ENCODE measurements at places on chromosomes 4 and X.

DNA sequence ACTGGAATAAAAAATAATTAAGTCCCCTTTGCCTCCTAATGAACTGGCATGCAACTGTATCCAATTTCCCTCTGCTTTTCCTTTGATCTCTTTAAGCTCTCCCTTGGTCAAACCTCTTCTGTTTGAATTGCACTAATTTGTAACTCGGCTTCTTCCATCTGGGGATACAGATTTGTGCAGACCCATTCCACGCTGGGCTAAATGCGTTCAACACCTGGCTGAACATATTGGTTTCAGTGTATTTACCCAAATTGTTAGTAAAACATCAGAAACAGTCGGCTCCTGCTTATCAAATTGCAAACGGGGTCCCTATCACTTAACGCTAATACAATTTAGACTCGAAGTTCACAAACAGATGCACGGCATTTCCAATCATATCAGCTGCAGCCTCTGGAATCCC, 124.9 kb upstream of the TAPT1 start:
- DNase-seq = no peak

GRCh38 chr4:20889901-20890300, 189.6 kb downstream of the PACRGL start:
- no peak for DNase-seq

DNA sequence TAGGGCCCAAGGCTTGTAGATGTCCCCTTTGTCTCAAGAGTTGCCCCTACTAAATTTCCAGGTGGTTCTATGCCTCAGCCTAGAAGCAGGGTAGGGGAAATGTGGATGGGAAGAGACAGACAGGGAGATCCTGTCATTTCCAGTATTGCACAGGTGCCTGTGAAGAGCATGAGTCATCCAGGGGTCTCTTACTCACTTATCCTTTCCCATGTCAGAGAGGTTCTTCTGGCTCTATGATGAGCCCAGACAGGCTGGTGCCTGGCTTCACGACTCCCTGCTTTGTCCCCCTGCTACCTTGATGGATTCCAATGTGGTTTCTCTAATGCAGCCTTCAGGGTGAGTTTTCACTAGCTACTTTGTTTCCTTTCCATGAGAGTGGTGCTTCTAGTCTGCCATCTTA, 35.2 kb upstream of the DDX60 start:
- DNase-seq = no peak

GRCh38 chr4:87058356-87059073, 123.7 kb downstream of the AFF1 start:
- no peak for DNase-seq

GRCh38 chrX:2698604-2699003, 7.5 kb downstream of the CD99 start:
- no peak for DNase-seq

DNA sequence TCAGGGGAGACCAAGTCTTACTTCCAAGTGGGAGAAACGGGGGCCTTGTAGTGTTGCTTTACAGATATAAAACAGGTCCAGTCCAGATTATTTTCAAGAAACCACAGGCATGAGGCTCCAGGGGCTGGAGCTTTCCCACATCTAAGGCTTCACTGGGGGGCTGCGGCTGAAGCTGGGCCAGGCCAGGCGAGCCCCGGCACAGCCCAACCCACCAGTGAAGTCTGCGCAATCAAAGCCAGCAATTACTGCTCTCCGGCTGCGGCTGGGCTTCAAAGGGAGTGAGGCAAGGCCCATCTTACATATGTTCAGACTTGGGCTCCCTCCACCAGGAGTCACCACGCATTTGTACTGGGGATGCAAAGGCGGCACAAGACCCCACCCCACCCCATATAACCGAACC, 61.7 kb downstream of the HADH start:
- DNase-seq = no peak

Measured in T-helper 17 cell (primary cell).